ENCODE measurements at places on chromosomes 2 and 18. TPM values are rescaled to one million over a fixed set of nuclear protein-coding genes. Genes with fewer than 3 reads are reported as not detected.

DSEL gene
- total RNA-seq, result 32.9 TPM

KIF1A gene
- 133 TPM for total RNA-seq

SPC25 gene
- total RNA-seq, result 13.1 TPM

TRAPPC12 gene
- total RNA-seq, result 108 TPM

SLC23A3 gene
- total RNA-seq, result 1.3 TPM

CNOT11 gene
- total RNA-seq, result 17.7 TPM

ASXL3 gene
- total RNA-seq, result 30.6 TPM

MOGAT1 gene
- not detected for total RNA-seq

NDUFAF7 gene
- 41.9 TPM for total RNA-seq

TFCP2L1 gene
- 1.1 TPM for total RNA-seq

Data from camera-type eye (tissue), 1 donor.